ENCODE measurements at places on chromosomes 3 and 15.
A peak's percentile ranks its signal among the peaks of the same experiment; 100 is the strongest.

DNA sequence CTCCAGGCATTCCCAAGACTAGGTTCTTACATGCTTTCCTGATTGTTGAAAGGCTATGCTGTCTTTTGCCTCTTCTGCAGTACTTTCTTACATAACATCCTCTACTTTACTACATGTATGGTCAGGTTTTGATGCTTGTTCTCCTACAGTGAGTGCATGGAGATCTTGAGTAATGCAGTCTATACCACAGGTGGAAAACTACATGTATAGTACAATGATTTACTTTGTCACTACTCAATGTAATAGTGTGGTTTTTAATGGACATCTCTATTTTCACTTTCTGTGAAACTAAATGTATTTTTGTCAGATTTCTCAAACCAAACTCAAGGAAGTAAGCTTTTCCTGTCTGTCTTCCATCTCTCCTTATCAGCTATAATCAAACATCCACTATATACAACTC, 657.0 kb downstream of the TUSC7 start:
- no peak for DNase-seq

GRCh38 chr15:40467261-40467615, 3.5 kb upstream of the CHST14 start:
- no peak for DNase-seq

GRCh38 chr15:101795455-101795854, 7.9 kb upstream of the OR4F6 start:
- DNase-seq: no peak

DNA sequence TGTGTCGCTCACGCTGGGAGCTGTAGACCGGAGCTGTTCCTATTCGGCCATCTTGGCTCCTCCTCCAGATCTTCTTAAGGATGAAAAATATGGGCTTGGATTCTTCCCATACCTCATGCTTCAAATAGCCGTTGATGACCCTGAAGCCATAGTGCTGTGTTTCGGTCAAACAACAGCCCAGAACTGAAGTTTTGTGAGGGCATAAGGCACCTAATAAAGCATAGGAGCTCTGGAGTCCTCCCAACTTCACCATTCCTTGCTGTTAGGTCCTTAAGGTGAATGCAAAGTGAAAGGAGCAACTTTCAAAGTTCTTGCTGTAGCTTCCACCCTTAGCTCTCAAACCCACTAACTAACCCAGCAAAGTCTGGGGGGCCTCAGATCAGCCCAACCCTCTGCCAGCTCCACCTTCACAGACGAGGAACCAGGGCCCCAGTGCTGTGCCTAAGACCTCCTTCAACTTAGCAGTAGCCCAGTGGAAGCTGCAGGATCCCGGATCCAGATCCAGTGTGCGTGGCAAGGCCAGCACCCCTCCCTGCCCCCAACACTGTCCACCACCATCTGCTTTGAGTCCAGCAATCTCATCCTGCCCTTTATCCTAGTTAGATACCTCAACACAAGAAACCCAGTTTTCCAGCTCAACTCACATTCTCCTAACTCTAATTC, at the start of gene GRK7:
Gene GRK7, plus strand, starts transcription at position 321 of the 663 bp plus-strand sequence. CDS start 14,877 bp downstream, outside the sequence.
- DNase-seq: no peak

DNA sequence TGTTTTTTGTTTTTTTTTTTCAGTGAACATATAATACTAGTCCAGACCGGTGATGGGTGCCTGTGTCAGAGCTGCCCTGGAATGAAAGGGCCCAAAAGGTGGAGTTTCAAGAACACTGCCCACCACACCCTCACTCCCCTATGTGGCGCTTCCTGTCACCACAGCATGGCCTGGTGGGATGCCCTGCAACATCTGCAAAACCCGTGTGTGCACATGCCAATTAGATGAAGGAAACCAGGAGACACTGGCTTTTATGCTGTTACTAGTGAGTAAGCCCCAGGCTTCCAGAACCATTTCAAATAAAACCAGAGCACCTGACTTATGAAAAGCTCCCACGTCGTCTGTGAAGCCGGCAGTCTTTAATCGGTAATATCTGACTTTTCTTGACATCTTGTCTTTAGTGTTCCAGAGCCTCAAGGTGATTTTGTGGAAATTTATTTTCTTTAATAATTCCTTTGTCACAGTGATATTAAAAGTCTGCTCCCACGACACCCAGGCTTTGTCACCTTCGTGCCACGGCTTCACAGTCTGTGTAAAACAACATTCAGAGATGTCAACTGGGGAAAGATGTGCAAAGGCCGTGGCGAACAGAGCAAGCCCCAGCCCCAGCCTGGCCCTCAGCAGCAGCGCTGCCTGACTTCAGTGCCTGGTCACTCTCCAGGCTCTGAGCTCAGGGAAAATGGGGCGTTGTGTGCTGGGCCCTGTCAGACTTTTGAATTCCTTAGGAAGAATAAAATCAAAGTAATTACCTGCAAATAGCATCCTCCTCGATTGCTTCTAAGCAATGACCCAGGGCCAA, 6.4 kb downstream of the CFAP92 start:
- DNase-seq: no peak

DNA sequence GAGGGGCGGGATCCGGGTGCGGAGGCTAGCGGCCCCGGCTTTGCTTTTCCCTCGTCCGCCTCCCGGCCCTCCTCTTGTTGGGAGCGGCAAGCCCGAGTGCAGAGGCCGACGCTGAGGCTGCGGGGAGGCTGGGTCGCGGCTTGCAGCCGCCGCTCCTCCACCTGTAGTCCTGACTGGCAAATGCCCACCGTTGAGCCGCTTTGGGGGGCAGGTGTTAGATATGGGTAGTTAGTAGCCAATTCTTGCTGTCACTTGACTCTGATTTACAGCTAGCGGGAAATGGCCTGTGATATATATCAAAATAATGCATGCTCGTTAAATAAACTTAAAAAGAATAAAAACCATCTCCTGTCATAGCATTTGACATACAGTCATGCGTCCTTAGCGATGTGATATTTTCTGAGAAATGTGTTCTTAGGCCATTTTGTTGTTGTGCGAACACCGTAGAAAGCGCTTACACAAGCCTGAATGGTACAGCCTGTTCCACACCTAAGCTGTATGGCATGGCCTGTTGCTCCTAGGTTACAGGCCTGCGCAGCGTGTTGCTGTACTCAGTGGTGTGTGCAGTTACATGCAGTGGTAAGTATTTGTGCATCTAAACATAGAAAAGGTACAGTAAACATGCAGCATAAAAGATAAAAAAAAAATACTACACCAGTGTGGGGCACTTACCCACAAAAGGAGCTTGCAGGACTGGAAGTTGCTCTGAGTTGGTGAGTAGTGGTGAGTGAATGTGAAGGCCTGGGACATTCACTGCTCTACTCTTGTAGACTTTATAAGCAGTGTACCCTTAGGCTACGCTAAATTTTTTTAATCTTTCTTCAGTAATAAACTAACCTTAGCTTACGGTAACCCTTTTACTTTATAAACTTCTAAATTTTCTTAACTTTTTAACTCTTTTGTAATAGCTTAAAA, 873 bp downstream of the CAPN7 start:
- peak; percentile 13 for DNase-seq

DNA sequence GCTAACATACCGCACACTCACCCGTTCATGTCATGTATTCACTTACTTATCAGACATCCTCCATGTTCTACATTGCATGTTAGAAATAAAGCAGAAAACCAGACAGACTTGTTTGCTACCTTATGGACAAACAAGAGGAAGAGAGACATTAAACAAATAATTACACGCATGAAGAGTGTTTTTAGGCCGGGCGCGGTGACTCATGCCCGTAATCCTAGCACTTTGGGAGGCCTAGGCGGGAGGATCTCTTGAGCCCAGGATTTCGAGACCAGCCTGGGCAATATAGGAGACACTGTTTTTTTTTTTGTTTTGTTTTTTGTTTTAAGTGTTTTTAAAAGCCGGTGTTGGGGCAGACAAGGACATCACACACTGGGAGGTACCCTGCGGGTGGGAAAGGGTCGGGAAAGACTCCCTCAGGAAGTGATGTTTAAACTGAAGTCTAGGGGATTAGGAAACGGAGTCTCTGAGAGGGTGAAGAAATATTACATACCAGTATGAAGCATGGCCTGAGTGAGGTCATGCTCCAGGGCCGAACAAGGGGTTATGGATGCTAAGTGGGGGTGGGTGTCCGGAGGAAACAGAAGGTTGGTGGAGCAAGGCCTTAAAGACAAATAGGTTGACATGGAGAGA, 2.1 kb upstream of the USP3 start:
- DNase-seq: no peak
